Omental fat pad (tissue), 4 donors: ENCODE measurements at places on chromosomes 3 and 15.

DNA sequence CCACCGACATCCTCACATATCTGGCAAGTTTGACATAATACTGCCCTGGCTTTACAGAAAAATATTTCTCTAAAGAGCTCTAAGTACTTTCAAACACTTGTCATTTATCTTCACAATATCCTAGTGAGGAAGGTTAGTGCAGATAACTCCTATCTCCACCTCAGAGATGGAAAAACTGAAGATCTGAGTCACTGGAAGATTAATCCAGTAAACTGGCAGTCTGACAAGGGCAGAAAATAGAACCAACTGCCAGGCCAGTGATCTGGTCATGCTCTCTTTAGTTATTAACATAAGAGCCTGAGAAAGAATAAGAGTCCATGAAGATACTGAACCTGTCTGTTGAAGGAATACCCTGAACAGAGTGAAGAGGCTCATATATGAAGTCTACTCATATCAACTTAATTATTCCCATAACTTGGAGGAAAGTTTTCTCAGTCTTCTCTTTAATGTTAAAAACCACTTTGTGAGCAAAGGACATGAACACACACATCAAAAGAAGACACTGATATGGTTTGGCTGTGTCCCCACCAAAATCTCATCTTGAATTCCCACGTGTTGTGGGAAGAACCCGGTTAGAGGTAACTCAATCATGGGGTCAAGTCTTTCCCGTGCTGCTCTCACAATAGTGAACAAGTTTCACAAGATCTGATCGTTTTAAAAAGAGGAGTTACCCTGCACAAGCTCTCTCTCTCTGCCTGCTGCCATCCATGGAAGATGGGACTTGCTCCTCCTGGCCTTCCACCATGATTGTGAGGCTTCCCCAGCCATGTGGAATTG, 61.4 kb downstream of the GOLIM4 start:
- no peak for DNase-seq

DNA sequence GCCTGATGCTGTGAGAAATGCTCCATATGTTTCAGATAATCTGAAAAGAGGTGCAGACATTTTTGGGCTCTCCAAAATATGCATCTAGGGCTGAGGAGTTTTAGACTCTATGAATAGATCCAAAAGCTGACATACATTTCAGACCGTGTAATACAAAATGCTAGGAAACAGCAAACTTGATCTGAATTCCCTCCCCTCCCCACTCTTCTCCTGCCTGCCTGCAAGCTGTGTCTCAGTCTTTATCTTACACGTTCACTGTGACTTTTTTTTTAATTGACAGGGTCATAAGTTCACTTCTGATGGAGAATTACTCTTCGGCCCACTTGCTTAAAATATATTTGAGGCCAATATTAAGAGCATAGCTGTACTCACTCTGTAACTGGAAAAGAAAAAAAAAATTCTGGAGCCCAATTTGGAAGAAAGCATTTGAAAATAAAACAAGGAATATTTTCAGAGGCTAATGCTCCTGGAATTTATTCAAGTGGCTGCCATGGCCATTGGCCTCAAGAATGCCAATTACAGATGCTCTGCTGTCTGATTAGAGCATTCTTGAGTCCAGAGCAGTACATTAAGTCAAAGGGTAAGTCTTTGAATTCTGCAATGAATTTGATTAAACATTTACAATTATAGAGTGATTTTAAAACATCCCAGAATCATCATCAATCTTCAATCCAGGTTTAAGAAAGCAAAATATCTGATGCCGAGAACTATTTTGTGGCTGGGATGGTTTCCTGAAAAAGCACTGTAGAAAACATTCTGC, 146.2 kb upstream of the SEMA6D start:
- DNase-seq: no peak

DNA sequence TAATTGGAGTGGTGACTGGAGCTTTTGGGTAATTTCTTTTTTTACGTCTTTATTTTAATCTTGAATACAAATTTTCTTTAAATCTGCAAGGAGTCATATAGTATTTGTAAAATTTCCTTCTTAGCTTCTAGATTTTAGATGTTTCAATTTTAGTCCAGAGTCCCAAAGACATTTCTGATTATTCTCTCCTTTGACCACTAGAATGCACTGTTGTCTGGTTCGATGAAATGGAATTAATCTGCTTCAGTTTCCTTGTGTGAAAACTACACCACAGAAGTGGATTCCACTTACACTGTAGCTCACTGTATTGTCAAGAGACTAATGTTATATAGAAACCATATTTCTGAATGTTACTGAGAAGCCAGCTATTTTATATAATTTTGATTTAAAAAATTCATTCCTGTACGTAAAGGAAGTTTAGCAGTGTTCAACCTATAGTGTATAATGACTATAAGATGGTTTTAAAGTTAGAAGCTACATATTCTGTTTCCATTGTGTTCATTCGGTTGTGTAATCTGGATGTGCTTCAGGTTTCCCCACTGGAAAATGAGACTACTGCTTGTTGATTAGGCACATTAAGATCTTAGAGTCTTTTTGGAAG, 6.1 kb downstream of the GRAMD1C start:
- no peak for DNase-seq

DNA sequence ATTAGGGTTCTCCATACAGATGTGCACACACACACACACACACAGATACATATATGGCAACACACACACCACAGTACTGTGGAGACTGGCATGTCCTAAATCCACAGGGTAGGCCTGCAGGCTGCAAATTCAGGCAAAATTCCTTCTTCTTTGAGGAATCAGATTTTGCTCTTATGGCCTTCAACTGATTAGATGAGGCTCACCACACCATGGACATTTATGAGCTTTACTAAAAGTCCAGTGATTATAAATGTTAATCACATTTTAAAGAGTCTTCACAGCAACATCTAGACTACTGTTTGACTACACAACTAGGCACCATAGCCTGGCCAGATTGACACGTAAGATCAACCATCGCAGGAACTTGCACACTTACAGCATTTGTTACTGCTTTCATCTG, 140.3 kb upstream of the UBE3A start:
- DNase-seq: no peak

GRCh38 chr3:68667346-68667745, 265.0 kb downstream of the TAFA4 start:
- no peak for DNase-seq

GRCh38 chr15:77964193-77964592, 113.3 kb downstream of the TBC1D2B start:
- DNase-seq: no peak

- no peak for DNase-seq
Observed at GRCh38 chr3:115099986-115100571, 47.0 kb downstream of the ZBTB20 start.

GRCh38 chr15:43249236-43249635, 17.5 kb downstream of the TGM5 start:
- DNase-seq: no peak

GRCh38 chr3:49899815-49900214, 3.9 kb downstream of the MST1R start:
- DNase-seq: no peak

- DNase-seq: no peak
Observed at GRCh38 chr3:71063773-71064290, 519.7 kb downstream of the FOXP1 start.

DNA sequence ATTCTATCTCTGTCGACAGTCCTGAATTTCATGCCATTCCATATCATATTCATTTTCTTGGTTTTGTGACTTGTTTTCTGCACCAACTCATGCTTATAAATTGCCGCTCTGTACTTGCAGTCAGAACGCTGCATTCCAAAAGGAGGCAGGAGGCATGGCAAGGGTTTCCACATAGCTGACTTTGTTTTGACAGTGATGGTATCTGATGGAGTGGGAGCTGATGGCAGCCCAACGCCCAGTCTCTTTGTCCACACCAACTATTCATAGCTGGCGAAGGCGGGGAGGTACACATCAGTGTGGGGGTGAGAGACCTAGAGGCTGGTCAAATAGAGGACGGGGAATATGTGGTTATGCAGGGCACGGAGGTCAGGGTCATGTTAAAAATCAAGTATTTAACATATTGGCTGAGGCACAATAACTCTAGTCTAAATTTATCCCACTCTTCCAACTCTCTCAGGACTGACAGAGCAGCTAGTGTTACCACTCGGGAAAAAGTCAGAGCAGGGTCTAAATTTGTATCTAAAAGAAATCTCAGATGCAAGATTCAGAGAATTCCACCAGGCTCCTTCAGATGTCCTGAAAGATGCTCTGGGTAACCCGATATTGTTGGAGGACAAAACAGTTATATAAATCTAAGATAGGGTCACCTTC, 67.8 kb upstream of the ATP13A3 start:
- DNase-seq: no peak

GRCh38 chr3:45647148-45647619, 42.0 kb upstream of the SACM1L start:
- no peak for DNase-seq
